ENCODE measurements at places on chromosomes 5 and 9.

DNA sequence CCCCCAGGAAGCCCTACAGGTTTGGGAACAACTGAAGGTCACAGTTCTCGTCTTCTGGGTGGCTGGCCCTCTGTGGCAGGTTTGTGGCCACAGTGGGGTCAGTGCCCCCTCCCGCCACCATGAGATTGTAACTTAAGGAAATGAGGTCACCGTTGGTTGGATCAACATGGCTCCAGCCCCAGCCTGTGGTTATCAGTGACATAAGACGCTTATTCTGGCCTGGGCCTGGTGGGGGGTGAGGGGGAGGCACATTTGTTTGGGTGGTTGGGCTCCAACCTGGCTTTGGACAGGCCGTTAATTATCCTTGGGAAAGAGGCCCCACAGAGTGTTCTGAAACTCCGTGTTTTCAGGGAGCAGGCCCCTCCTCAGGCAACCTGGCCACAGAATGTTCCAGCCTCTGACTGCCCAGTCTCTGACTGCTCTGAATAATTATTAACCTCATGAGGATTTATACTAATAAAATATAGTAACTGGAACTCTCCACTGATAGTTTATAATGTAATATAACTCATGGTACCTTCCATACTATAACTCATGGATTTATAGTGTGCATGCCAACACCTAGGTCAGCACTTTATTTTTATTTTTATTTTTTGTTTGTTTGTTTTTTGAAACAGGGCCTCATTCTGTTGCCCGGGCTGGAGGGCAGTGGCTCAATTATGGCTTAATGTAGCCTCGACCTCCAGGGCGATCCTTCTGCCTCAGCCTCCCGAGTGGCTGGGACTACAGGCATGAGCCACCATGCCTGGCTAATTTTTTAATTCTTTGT lies 58.0 kb upstream of the RPL26L1 start:
- DNase-seq, result no peak

DNA sequence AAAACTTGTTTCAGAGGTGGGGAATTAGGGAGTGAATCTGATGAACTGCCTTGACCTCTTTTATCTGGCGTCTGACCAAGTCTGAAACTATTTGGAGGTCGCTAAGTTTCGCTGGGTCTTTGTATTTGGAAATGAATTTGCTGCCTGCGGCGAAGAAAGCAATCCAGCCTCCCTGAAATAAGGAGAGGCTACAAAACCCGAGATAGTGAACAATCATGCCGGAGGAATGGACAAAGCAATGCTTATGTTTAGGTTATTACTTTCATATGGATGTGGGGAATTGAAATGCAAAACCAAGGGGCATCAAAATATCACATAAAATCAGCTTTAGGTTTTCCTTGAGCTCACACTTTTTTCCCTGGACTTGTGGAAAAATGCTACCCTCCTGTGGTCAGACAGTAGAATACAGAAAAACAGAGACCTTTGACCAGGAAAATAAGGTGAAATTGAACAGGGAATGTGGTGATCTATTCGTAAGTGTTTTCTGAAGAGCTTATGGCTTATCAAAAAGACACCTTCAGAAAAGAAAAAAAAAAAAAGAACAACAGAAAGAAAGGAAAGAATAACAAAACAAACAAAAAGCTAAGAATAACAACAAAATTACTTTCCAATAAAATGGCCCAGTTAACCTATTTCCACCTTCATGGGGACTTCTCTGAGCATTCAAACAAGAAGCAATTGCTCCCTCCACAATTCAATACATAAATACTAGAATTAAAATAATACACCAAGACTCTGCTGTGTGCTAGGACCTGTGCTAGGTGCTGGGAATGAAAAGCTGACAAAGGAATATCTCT lies 68.6 kb upstream of the DPYSL3 start:
- DNase-seq, result no peak

GRCh38 chr5:14386884-14387624 lies 194.5 kb upstream of the OTULINL start:
- no peak for DNase-seq

DNA sequence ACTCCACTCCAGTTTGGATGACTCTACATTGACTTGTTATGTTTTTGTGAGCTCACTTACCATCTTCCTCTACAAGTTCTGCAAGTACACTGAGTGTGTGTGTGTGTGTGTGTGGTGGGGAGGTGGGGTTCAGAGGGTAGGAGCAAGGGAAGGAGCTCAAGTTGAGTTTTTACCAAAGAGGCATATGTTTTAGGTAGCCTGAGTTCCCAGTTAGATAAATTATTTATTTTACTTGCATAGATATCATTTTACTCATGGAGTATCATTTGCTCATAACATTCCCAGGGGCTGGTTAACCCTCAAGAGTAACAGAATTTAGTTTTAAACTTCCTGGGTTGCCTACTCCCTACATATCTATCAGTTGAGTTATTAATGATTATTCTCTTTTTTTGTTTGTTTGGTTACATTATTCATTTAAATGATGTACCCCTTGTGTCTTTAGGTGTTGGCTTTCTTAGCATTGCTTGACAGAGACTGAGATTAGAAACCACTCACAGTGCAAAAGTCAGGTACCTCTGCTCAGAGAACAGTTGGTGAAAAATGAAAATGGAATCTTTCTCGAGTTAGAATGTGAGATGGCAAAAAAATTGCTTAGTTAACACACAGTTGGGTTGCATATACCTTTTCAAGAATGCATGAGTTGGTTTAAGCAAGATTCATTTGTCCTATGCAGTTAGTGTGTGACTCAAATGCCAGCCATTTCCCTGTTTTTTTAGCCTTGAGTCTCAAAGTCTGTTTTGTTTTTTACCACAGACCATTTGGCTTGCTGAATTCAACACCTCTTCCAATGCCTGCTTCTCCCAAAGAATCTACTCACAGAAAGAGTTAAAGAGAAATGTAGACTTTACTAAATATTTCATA lies 29.2 kb downstream of the TNFSF8 start:
- no peak for DNase-seq

DNA sequence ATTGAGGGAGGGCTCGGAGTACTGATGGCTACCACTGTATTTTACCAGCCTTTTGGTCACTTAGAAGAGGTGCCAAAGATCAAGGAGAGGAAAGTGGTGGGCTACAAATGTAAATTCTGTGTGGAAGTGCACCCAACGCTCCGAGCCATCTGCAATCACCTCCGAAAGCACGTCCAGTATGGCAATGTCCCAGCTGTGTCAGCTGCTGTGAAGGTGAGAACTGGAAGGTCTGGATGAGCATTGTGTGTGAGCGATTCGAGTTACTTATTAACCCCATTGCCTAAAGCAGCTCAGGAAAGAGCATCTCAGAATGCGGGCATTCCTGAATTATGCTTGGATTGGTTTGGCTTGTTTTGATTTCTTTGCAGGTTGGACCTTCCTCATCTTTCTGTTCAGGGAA lies 67.5 kb downstream of the ZNF462 start:
- DNase-seq, result no peak

- DNase-seq, result no peak
Measured at GRCh38 chr5:61329550-61330128, 2.4 kb upstream of the ZSWIM6 start.

DNA sequence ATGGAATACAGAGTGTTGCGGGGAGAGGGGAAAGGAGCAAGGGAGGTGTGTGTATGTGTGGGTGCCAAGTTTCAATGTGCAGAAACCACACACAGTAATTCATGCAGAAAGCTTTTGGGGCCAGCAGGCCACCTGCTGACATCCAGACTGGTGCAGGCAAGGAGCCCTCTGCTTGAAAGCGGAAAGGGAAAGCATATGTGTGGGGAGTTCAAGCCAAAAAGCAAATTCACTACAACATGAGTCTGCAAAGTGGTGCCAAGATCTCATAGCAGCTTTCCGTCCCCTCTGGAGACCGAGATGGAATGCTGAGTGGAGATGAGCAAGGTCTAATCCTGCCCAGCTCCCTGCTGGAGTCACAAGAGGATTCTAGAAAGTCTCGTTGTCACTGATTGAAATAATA lies 159.7 kb upstream of the VLDLR start:
- no peak for DNase-seq

DNA sequence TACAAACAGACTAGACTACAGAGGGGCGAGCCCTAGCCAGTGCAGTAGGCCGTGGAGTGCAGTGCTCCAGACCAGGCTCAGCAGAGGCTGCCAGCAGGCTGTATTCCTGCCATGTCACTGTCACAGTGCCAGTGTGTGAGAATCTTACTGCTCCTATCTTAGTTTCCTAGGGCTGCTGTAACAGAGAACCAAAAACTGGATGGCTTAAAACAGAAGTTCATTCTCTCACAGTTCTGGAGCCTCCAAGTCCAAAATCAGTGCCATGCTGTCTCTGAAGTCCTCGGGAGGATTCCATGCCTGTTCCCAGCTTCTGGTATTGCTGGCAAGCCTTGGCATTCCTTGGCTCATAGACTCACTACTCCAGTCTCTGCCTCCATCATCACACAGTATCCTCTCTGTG lies 75.0 kb upstream of the SAP30L start:
- DNase-seq, result no peak

DNA sequence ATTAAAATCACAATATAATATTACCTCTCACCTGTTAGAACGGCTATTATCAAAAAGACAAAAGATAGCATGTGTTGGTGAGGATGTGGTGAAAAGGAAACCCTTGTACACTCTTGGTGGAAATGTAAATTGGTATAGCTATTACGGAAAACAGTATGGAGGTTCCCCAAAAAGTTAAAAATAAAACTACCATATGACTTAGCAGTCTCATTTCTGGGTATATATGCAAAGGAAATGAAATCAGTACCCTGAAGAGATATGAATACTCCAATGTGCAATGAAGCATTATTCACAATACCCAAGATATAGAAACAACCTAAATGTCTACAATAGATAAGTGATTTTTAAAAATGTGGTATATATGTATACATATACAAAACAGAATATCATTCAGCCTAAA lies 199.9 kb downstream of the SNX18 start:
- DNase-seq, result no peak

DNA sequence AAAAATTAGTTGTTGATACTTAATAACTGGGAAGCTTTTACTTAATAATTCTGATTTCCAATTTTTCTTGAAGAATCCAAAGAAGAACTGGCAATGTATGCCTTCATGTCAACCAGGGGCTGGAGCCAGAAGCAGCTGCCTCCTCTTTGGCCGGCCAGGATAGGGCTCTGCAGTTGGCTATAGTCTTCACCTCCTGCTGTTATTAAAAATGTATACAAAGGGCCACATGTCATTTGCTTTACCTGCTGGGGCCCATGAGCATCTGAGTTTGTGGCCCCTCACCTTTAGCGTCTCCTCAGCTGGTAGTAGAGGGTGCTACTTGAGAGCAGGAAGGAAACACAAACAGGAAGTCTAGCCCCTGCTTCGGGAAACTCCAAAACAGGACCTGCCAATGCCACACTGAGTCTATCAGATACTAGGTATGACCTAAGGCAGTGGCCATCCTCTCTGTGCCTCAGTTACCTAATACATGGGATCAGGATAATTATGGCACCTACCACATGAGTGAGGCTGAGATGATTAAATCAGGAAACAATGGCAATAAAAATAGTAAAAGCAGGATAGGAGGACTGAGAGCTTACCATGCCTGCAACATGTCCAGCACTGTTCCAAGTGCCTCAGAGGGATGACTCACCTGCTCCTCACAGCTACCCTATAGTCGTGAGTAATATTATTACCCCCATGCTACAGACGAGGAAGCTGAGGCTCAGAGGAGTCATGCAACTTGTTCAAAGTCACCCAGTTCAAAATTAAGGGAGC lies 21.3 kb downstream of the CCDC69 start:
- no peak for DNase-seq

DNA sequence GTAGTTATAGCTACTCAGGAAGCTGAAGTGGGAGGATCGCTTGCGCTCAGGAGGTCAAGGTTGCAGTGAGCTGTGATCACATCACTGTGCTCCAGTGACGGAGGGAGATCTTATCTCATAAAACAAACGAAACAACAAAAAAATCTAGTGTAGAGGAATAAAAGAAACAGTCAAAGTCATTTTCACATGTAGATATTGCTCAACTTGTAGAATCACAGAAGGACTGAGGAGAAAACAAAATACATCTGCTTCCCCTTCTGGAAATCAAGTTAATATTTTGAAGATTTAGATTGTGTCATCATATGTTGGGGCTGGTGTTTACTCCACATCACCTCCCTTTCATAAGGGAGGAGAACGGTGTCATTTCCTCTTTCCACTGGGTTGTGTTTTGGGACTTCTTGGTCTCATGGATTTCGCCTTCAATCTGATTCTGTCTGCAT lies 8.2 kb upstream of the SLC46A2 start:
- DNase-seq, result no peak

DNA sequence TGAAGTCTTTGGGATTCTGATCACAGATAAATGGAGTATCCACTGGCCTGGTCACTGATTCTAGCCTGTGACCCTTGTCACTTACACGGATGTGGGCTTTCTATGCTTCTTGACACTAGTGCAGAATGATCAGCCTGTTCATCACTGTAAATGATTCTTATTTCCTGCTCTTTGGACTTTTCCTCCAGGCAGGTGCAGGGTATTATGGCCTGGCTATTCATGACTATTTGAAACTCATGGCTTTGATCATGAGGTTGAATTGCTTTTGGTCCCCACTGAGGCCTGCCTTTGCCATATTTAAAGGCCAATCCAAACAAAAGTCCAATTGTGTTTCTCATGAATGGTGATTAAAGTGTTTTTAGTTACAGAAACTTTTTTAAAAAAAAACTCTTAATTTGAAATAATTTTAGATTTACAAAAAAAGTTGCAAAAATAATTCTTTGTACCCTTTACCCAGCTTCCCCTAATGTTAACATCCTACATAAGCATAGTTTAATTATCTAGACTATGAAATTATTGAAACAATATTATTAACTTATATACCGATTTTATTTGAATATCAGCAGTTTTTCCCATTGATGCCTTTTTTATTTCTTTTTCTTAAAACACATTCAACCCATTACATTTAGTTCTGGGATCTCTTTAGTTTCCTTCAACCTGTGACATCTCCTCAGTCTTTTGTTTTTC lies 68.1 kb downstream of the GALNT10 start:
- no peak for DNase-seq

DNA sequence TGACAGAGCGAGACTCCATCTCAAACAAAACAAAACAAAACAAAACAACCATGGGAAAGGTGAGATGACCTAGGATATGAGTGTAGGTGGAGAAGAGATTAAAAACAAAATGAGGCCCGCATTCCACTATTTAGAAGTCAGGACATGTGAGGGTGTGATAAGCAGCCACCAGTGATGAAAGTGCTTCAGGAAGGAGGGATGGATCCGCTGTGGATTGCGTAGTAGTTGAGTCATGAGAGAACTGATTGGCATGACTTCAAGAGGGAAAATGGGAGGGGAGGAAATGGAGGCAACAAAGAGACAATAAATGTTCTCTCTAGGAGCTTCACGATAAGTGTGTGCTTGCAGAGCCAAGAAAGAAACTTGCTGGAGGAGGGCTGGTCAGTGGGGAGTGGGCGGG lies 367.6 kb downstream of the ARL15 start:
- DNase-seq, result no peak

DNA sequence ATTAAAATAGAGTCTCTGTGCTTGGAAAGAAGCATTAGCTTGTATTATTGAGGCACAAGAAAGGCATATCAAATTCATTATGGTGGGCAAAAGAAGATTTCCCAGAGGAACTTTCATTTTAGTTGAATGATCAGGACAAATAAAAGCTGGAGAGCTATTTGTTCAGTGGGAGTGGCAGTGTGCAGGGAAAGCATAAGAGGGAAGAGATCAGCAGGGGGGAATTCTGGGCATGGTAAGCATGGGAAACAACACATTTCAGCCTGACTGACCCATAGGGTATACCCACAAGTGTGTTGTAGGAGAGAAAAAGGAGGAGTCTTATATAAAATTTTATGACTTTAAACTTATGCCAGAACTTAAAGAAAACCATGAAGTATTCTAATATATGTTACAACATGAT lies 167.7 kb upstream of the RASA1 start:
- no peak for DNase-seq

GRCh38 chr9:4287886-4288588 lies 11.8 kb downstream of the GLIS3 start:
- DNase-seq, result no peak

- DNase-seq, result peak; percentile 8
Measured at GRCh38 chr5:50666261-50667022, at the start of gene PARP8. Gene PARP8, plus strand, starts transcription at chr5:50666637. Its CDS starts 459 bp downstream, at chr5:50667096.
